ENCODE measurements at places on chromosomes 6 and 20. TPM values are rescaled to one million over a fixed set of nuclear protein-coding genes. Genes with fewer than 3 reads are reported as not detected.

Gene AGPAT4
- 6.4 TPM for total RNA-seq

Gene TENT5A
- total RNA-seq, result 91.7 TPM

Gene MAP7
- 0.30 TPM for total RNA-seq

Gene RIN2
- 48.9 TPM for total RNA-seq

Gene HRH3
- total RNA-seq, result not detected

Gene RIPPLY2
- total RNA-seq, result not detected

Gene ZNF391
- 2.4 TPM for total RNA-seq

Gene CTCFL
- not detected for total RNA-seq

Gene MAP1LC3A
- 17.5 TPM for total RNA-seq

Gene FOXA2
- not detected for total RNA-seq

Gene TLDC2
- total RNA-seq, result 0.30 TPM

Gene RAET1G
- 1.8 TPM for total RNA-seq

Gene ASXL1
- 52.6 TPM for total RNA-seq

Gene GPX5
- total RNA-seq, result not detected

Gene INSM1
- not detected for total RNA-seq

Gene ULBP2
- total RNA-seq, result 13.7 TPM

Gene FAXC
- 0.59 TPM for total RNA-seq
